Thoracic aorta endothelial cell (primary cell): ENCODE measurements at places on chromosomes 12 and 14. TPM values are rescaled to one million over a fixed set of nuclear protein-coding genes. Genes with fewer than 3 reads are reported as not detected.

The LALBA gene
- not detected in 2 replicates for total RNA-seq

The SLC2A13 gene
- 7.0 and 7.2 TPM in 2 replicates for total RNA-seq

The C12orf54 gene
- total RNA-seq = not detected in 2 replicates

The SIX6 gene
- not detected in 2 replicates for total RNA-seq

The MYH6 gene
- total RNA-seq = not detected in 2 replicates

The ST8SIA1 gene
- total RNA-seq = not detected in 2 replicates

The TSHR gene
- not detected in 2 replicates for total RNA-seq

The APOLD1 gene
- total RNA-seq = 2.7 and 3.1 TPM in 2 replicates

The PPM1H gene
- total RNA-seq = 2.0 and 2.8 TPM in 2 replicates

The GPR135 gene
- 3.1 and 7.6 TPM in 2 replicates for total RNA-seq

The RAPGEF3 gene
- total RNA-seq = 24.3 and 43.9 TPM in 2 replicates

The CLEC4A gene
- total RNA-seq = 0.14 TPM in 1 of 2 replicates, not detected in the other

The RNF212B gene
- not detected in 2 replicates for total RNA-seq

The PDE3A gene
- total RNA-seq = 64.2 and 106 TPM in 2 replicates

The BICDL1 gene
- total RNA-seq = not detected in 2 replicates

The TMEM179 gene
- total RNA-seq = not detected in 2 replicates

The KLHL28 gene
- total RNA-seq = 9.8 and 12.2 TPM in 2 replicates

The VASH1 gene
- 52.8 and 54.5 TPM in 2 replicates for total RNA-seq

The PMCH gene
- 0.36 and 1.9 TPM in 2 replicates for total RNA-seq

The TSPAN9 gene
- total RNA-seq = 41.6 and 46.1 TPM in 2 replicates

The WNT1 gene
- total RNA-seq = not detected in 2 replicates

The ESRRB gene
- under 0.01 TPM in 1 of 2 replicates, not detected in the other for total RNA-seq

The RERG gene
- total RNA-seq = not detected in 2 replicates

The PYGL gene
- 126 and 141 TPM in 2 replicates for total RNA-seq

The ESR2 gene
- 0.27 and 0.50 TPM in 2 replicates for total RNA-seq

The LTB4R2 gene
- total RNA-seq = 10.6 and 10.8 TPM in 2 replicates
